Cerebellar cortex (tissue), 1 donor: ENCODE measurements at places on chromosomes 6 and 20.

GRCh38 chr20:4009309-4009708 is 6.0 kb downstream of the RNF24 start:
- no peak for DNase-seq

- DNase-seq, result no peak
Measured at GRCh38 chr20:4625687-4626086, 96.0 kb upstream of the PRND start.

- peak; percentile 64 for DNase-seq
Measured at GRCh38 chr20:25353747-25354705, 36.6 kb downstream of the ABHD12 start.

DNA sequence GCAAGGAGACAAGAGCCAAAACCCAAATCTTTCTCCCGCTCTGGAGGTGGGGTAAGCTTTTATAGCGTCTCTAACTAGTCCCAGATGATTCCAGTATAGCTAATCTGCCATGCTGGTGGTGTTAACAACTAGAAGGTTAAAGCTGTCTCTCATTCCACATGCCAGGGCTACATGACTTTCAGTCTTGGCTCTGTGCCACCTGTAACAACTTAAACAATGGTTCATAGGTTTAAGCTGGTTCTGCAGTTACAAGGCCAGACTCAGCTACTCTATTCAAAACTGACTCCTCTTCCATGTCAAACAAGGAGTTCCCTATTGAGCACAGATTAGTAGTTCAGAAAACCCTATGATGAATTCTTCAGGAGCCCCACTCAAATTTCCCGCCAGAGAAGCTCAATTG is 128.9 kb downstream of the ELOVL4 start:
- DNase-seq, result no peak

GRCh38 chr20:1926237-1926636 is 31.0 kb downstream of the SIRPA start:
- peak; percentile 56 for DNase-seq

GRCh38 chr6:31115941-31116560 is 1.5 kb downstream of the PSORS1C1 start:
- DNase-seq, result no peak

DNA sequence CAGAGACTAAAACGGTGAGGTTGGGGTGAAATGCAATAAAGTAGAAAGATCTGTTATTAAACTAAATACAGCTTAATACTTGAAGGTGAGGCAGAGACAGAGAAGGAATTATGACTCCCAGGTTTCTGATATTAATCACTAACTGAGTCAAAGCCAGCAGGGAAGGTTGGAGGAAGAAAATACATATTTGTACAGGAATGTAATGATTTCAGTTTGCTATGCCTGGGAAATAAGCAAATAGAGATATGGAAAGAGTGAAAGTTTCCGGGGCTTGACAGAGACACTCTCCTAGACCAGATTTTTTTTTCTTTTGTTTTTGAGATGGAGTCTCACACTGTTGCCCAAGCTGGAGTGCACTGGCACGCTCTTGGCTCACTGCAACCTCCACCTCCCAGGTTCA is 76.8 kb downstream of the PTPRK start:
- DNase-seq, result no peak

DNA sequence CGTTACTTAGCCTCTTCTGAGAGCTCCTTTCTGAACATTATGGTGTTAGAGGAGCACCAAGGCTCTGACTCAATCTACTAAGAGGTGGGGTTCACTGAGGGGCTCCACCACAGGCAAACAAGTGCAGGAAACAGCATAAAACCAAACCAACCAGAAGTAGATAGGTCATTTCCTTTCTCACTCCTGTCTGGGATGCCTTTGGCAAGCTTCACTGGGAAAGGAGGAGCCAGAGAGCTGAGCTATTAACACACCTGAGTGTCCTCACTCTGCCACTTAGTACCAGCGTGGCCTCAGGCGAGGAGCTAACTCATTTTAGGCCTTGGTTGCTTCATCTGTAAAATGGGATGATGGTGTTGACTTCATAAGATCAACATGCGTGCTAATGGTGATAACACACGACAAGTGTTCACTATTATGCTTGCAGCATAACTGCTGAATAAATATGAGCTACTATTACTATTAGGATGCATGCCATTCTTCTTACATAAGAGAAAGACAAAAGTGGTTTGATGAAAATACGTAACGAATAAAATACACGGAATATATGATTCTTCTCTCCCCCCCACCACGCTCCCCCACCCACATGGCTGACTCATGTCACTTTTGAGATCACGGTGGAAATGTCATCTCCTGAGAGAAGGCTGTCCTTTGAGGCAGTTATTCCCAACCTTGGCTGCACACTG is 185.4 kb downstream of the BCAS1 start:
- DNase-seq, result no peak

DNA sequence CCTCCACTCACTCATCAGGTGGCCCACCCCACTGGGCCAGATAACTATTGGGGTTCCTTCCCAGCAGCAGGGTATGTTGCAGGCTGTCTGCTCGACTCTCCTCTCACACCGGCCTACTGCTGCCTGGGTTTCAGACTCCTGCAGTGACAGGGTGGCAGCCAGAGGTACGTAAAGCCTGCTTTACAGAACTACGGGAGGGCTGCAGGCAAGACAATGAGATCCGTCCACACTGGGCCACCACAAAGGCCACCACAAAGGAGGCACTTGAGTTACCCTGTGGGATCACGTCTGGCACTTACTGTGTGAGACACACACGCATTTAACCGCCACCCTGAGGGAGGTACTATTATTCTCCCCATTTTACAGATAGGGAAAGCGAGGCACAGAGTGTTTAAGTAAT is 78.5 kb downstream of the NFATC2 start:
- no peak for DNase-seq

GRCh38 chr20:6812530-6812929 is 45.0 kb downstream of the BMP2 start:
- DNase-seq, result no peak

GRCh38 chr6:121890307-121890910 is 455.0 kb downstream of the GJA1 start:
- DNase-seq, result no peak

DNA sequence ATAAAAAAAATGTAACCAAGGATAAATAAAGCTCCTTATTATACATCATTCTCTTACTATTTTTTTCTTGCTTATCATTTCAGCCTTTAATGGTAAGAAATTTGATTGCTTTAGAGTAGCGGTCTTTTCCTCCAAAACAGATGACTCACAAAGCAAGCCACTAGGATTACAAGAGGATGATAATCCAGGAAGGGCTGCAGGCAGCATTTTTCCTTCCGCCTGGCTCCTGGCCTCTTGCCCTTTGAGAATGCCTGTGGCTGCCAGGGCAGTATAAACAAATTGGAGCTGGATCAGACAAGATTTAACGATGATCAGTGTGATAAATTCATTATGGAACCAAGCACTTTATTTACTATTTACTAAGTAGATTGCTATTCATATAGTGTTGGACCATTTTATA is 9.7 kb upstream of the FBXL4 start:
- no peak for DNase-seq

DNA sequence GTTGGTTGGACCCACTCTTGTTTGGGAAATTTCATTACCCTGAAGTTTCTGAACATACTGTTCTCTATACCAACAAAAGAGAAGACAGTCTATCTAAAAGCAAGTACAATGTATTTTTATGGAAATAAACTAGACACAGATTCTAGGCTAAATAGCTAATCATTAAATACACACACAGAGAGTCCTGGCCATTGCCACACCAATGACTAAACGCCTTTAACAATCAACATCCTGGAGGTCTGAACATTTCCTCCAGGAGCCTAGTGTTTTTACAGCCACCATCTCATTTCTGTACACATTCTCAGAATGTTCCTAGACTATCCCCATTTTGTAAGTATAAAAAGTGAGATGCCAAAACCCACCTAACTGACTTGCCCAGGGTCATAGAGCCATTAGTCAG is 141.6 kb upstream of the RREB1 start:
- DNase-seq, result no peak

DNA sequence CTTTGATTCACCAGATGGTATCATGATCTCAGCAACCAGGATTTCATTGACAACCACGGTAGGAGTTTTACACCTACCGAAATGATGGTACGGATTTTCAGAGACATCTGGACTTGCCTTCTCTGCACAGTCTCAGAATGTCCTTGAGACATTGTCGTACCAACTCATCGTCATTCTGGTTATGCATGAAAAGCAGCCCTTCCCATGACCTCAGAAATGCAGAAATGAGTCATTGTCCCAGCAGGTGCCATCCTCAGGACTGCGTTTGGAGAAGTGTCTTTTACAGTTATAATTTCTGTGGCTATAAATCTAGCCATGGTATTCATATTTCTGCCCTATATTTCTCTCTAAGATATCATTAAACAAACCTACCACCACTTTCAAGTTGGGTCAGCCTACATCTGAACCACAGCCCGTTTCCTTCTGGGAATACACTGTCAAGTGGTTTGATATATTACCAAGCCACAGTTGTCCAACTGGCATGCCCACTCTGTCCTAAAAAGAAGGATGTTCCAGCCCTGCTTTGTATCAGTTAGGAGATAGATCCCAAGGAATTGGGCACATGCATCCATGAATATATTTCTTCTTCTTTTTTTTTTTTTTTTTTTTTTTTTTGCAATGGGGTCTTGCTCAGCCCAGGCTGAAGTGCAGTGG is 7.5 kb upstream of the BFSP1 start:
- DNase-seq, result no peak

DNA sequence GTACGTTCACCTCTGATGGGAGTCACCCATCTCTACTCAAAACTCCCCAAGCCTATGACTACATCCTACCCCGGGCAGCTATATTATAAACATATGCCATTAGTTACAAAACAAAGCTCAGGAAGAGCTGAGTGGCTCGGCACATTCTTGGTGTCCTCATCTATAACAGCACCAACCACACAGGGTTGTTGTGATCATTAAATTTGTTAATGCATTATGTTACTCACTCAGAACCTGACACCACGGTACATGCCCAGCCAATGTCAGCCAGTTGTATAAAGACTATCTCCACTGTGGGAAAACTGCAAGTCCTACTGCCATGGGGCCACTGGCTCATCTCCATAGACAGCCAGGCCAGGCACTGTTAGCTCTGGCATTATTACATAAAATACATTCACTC is 7.7 kb downstream of the CDK5RAP1 start:
- no peak for DNase-seq

GRCh38 chr6:28693751-28694443 is 168.2 kb downstream of the GPX5 start:
- DNase-seq, result no peak

- DNase-seq, result no peak
Measured at GRCh38 chr6:109472132-109472995, 10.7 kb downstream of the ZBTB24 start.

GRCh38 chr6:53718597-53719460 is 53.3 kb upstream of the KLHL31 start:
- DNase-seq, result peak; percentile 81

DNA sequence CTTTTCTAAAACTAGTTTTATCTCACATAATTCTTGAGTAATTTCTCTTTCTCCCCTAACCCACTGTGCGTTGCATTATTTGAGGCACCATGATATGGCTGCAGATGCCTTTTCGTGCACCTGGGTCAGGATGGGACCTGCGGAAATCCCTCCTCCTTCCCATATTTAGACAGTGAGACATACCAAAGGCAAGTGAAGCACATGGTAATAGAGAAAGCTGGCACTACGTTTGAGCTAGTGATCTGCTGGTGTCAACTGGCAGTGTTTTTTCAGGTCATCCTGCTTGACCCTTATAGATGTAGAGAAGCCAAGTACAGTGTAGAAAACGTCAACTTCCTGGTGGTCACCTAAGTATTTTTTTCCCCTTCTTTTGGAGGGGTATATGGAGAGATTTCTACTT is 71.7 kb downstream of the FOXO3 start:
- no peak for DNase-seq

DNA sequence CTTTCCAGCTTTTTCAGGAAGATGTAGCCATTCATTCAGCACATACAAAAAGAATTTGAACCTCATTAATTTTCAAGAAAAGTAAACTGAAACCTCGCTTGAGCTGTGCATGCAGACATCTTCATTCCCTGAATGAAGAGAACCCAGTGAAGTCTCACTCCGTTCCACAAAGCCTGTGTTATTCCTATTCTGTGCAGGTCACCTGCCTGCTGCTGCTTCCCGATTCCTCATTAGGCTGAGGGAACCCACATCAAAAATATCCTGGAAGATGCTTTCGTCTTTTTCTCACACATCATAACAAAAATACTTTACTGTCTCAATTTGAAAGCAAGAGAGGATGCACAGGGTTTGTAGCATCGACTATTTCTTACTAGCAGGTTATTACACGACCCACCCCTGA is 40.1 kb downstream of the TRMT6 start:
- peak; percentile 70 for DNase-seq

GRCh38 chr20:62060631-62061541 is 4.8 kb downstream of the TAF4 start:
- DNase-seq, result no peak

DNA sequence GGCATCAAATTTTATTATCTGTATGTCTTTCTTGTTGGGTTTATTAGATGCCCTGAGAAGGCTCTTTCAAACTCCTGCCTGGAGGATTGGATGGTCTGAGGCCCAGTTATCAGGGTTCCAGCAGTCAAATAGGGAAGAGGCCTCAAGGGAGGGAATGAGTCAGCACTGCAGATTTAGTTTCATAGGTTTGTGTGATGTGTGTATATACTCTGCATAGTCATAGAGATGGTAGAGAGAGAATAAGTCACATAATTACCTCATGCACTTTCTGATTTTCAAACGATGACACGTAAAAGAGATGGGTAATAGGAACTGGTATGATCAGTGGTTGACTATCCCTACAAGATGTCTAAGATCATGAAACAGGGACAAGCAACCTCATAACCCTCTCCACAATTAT is 82.1 kb downstream of the ADAT2 start:
- no peak for DNase-seq

GRCh38 chr20:49447946-49448809 is 34.3 kb downstream of the KCNB1 start:
- DNase-seq, result no peak

GRCh38 chr6:113903666-113904330 is 46.7 kb downstream of the MARCKS start:
- no peak for DNase-seq

GRCh38 chr20:39676857-39677391 is 714.8 kb downstream of the DHX35 start:
- no peak for DNase-seq

DNA sequence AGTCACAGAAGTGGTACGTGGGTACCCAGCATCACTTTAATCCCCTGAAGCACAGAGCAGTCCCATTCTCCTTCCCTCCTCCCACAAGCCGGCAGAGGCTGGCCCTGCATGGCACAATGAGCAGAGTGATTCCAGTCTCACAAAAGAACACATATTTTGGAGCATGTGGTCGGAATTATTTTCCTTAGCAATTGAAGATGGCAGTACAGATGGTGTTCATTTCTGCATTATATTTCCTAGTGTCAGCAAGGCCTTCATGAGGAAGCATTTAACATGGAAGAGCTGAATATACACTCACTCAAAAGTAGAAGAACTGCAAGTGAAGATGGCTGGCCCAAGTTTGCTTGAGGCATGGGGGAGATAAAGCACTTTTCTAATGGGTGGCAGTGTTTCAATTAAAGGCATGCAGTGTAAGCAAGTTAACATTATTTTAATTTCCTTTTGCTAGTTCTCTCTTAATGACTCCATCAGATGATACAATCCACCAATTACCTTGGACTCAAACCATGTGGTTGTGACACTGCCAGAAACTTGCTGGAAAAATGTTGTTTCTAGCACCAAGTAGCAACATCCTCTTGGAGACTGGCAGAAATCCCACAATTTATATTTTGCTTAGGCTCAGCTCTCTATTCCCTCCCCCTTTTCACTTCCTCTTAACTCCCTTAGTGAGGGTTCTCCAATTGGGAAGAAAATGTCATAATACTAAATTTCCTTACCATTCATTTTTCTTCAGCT is 74.4 kb downstream of the ARHGAP18 start:
- DNase-seq, result no peak
